Esophagus muscularis mucosa (tissue), 4 donors: ENCODE measurements at places on chromosomes 6 and 20.

GRCh38 chr6:134967711-134968110 lies 17.8 kb upstream of the ALDH8A1 start:
- DNase-seq, result no peak

GRCh38 chr6:37369321-37370201 lies 15.8 kb downstream of the RNF8 start:
- DNase-seq, result no peak

DNA sequence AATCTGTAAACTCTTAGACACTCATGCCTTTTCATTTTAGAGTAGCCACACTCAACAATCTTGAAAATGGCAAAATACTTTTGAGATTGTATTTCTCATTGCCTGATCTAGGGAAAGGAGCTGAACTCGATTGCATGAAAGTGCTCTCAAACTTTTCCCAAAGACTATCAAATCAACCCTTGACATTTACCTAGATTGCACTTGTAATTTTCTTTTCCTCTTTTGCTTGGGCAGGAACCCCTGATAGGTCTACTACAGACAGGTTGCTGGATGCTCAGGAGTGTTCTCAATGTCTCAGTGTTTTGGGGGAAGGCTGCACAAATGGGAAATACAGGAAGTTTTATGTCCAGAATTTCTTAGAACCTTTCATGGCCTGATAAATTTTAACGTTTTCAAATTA lies 468.0 kb upstream of the GJE1 start:
- no peak for DNase-seq

DNA sequence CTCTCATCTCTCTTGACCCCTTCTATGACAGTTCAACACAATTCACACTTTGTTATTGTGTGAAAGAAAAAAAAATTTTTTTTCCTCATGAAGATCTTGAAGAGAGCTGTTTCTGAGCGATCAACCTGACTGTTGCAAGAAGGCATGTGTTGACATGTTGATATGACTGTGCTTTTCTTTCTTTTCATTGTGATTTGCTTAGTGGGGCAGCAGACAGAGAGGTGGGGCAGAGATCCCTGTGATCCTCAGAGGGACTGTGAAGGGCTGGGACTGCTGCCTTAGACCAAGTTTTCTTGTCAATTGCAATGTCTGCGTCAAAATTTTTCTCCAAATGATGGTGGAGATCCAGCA lies 70.8 kb upstream of the IYD start:
- DNase-seq, result no peak

GRCh38 chr20:54624706-54625390 lies 149.5 kb downstream of the DOK5 start:
- DNase-seq, result no peak
